ENCODE measurements at places on chromosomes 16 and 17.
A peak's percentile ranks its signal among the peaks of the same experiment; 100 is the strongest.

GRCh38 chr16:87487361-87487924 lies 5.4 kb downstream of the ZCCHC14 start:
- peak; percentile 55 for DNase-seq

- DNase-seq, result no peak
Measured at GRCh38 chr17:14427900-14428647, 127.2 kb downstream of the HS3ST3B1 start.

DNA sequence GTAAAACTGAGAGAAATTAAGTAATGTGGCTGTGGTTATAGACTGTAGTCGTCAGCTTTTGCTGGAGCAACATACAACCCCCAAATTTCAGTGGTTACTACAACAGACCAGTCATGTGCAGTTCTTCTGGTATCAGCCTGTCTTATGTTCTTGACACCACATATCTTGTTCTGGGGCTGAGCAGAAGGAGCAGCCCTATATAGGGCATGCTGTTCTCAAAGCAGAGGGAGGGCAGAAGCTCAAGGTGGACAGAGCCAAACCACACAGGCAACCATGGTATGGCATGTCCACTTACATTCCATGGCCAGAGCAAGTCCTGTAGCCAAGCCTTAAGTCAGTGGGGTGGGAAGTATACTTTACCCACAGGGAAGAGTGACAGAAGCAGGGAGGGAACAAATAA lies 7.7 kb downstream of the PRKAR1A start:
- peak; percentile 39 for DNase-seq

DNA sequence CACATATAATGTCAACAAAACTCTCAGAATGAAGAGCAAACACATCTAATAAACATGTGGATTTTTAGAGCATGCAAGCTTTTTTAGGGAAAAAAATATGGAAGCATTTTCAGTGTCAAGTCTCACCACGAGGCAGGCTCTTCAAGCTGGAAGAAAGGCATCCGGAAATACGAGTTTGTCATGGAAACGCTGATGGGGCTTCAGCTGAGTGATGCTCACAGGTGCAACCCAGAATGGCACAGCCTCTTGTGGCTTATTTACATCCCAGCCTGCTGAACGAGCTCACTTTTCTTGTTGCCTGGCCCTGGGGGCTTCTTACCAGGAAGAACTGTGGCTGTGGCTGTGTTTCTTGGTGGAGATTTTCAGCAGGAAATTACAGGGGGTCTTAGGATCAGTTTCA lies 24.1 kb upstream of the DYNLL2 start:
- no peak for DNase-seq

- peak; percentile 26 for DNase-seq
Measured at GRCh38 chr17:44400226-44400847, 10.9 kb upstream of the ITGA2B start.

- DNase-seq, result no peak
Measured at GRCh38 chr17:81834831-81835267, at the start of gene PPP1R27. Gene PPP1R27 (minus strand): TSS chr17:81835050. CDS start chr17:81834953, 97 bp downstream.

DNA sequence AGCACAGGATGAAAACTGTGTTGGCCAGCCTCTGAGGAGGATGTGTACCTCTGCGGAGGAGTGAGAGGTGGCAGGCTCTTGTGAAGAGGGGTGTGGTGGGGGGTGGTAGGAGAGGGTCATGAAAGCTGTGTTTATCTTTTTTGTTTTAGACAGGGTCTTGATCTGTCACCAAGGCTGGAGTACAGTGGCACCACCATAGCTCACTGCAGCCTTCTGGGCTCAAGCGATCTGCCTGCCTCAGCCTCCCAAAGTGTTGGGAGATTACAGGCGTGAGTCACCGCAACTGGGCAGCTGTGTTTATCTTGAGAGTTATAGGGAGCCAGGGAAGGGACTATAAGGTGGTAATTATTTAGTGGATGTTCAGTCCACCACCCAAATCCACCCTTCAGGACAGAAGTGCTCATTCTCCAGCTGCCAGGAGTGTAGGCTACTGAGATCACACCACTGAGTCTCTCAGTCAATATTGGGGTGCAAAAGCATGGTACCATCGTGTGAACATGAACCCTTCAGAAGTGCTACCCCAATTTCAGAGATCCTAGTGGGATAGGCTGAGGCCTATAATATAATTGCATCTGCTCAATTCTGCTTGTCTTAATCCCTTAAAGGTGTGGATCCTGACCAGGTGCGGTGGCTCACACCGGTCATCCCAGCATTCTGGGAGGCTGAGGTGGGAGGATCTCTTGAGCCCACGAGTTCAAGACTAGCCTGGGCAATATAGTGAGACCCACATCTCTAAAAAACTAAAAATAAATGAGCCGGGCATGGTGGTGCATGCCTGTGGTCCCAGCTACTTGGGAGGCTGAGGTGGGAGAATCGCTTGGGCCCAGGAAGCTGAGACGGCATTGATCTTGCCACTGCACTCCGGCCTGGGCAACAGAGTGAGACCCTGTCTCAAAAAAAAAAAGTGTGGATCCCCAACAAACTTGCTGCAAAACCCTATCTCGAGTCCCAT lies 788 bp upstream of the EXOC3L1 start:
- DNase-seq, result no peak

DNA sequence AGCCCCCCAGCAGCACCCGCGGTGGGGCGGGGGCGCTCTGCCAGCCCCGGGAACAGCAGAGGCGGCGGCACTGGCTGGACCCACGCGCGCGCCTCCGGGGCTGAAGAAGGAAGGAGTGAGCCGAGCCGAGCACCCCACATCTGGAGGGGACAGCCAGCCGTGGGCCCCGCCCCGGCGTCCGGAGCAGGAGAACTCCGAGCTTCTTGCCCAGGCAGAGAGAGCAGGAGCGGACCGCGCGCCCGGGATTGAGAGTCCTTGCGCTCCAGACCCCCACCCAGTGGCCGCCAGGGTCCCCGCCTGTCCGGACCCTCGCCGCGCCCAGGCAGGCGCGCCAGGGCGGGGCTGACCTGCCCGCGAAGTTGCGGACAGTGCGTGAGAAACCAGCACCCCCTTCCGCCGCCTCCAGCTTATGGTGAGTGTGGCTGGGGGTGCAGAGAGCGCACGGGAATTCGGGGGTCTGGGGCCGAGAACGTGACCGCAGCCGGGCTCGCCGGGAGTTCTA lies 921.9 kb upstream of the EEF2KMT start:
- no peak for DNase-seq

DNA sequence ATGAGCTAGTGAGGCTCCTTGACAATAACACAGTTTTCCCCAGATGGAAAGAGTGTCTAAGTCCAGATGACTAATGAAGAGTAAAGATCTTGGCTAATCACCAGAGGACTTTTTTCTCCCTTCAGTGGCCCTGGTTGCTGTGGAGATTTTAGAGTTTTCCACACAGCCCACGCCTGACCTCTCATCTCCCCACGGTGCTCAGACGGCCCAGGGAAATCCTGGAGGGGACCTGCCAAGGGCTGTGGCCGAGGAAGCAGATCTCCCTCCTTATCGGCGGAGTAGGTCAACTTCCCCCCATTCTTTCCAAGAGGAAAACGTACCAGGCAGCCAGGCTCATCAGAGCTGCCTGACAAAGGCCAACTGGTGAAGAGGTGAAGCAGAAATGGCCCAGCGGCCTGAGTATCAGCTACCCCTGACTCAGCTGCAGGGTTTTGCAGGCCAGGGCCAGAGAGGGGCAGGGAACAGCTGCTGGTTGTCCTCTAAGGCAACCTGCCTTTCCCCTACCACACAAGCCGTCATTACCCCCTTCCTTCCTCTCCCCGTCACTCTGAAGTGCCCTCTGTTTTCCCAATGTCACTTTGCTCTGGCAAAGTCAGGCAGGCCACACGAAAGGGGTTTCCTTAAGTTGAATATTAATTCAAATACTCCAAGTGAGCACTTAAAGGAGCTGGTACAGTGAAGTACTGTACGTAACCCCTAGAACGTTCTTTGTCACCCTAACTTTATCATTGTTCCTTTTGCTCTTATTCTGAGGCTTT lies 140.2 kb upstream of the ADAMTS18 start:
- no peak for DNase-seq

DNA sequence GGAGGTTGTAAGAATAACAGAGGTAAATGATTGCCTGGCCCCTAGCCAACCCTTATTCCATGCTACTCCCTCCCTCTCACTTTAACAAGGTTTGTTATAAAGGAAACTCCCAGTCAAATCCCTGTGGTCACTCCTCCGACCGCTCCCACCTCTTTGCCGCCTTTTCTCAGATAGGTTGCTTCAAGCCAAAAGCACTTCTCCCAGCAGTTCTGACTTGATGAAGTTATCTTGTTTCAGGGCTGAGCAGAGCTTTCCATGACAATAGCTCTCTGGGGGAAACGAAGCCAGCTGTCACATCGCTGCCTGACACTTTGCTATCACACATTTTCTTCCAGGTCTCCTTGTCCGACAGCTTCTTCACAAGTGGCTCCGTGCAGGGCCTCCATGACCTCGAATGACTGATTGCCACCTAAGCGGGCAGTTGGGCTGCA lies 278.6 kb downstream of the HAPSTR1 start:
- no peak for DNase-seq

- DNase-seq, result peak; percentile 80
Measured at GRCh38 chr17:64115822-64116534, 14.0 kb downstream of the ERN1 start.

DNA sequence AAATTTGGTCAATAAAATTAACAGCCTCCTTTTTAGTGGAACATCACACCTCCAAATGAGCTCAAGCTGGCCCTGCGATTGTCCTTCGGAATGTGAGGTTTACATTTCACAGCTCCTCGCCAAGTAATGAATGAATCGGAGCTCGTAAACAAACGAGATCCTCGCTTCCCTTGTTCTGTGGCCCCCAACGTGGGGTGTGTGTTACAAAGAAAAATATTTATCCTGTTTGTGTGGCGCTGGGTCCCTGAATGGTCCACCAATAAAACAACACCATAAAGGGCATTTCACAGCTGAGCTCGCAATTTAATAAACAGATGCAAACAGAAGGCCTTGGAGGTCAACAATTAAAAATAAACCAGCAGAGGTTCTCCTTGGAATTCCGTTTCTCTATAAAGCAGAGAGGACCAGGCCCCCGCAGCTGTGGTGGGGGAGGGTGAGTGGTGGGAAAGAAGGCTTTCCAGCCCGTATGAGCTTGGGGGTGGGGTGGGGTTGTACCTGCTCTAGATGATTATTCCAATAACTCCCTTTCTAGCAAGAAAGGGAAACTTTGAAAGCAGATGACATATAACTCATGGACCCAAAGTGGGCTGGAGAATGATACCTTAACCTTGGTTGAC lies 393.9 kb upstream of the SALL1 start:
- no peak for DNase-seq

GRCh38 chr16:368388-369158 lies 1.8 kb downstream of the MRPL28 start:
- DNase-seq, result no peak

All from AG10803 (cell line).